ENCODE measurements at places on chromosomes 7 and 10.

- DNase-seq: no peak
Measured at GRCh38 chr7:6279937-6280336, 7.5 kb upstream of the CYTH3 start.

- DNase-seq: peak; percentile 25
Measured at GRCh38 chr10:50653142-50653541, 29.4 kb upstream of the SGMS1 start.

DNA sequence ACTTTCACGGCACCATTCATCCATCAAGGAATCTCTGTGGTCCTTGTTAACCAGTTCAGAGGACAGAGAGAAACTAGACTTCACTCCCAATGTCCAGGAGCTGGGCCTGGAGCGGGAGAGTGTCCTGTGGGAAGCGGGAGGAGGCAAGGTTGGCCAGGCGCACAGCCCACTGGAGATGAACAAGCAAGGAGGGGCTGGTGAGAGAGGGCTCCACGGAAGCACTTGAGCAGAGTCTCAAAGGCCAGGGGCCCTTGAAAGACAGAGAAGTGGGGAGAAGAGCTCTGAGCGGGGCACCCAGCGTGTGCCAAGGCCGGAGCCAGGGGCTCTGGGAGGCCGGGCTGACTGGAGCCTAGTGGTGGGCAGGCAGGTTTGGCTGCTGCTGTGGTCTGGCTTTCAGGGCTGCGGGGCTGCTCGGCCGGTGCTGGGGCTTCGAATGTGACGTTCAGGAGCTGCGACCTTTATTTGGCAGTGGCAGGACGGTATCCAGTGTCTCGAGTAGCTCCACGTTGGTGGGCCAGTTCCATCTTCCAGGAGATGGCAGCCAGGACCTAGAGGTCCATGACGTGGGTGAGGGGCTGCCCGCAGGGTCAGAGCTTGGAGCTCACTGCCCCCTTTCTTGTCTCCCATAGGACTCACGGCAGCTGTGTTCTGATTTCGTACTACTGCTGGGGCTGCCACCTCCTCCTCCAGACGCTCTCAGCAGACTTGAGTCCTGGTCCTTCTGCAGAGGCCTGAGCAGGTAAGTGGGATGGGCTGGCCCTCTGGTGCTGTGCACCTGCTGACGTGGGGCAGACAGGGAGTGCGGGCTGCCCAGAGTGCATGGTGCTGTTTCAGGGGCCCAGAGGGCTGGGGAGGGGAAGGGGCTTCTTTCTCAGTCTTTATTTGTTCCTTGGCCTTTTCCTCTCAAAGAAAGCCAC, 49.8 kb downstream of the ZMIZ1 start:
- DNase-seq: no peak

- DNase-seq: no peak
Measured at GRCh38 chr10:24207781-24208611, 942 bp upstream of the KIAA1217 start.

- DNase-seq: peak; percentile 24
Measured at GRCh38 chr7:2715341-2716231, 27.6 kb downstream of the AMZ1 start.
